ENCODE measurements at places on chromosomes 6 and 20.

- DNase-seq = no peak
These were observed 252.0 kb downstream of the KIF16B start for GRCh38 chr20:16321291-16321690.

- DNase-seq = no peak
These were observed 99.7 kb downstream of the TSHZ2 start for GRCh38 chr20:53071833-53072232.

- no peak for DNase-seq
These were observed 546.6 kb downstream of the CD83 start for GRCh38 chr6:14664112-14664601.

DNA sequence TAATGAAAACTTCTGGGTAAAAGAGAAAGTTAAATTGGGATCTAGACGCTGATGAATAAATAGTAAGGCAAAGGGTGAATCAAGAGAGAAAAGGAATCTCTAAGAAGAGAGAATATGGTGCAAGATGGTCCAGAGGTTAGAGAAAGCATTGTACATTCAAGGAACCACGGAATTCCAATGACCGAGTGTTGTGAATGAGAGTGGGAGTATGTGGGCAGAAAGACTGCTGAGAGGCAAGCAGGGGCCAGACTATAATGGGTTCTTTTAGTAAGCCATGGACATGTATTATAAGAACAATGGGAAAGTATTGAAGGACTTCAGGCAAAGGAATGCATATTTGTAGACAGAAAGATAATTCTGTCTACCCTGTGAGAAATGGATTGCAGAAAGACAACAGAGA is 45.2 kb downstream of the SPTLC3 start:
- DNase-seq = no peak

DNA sequence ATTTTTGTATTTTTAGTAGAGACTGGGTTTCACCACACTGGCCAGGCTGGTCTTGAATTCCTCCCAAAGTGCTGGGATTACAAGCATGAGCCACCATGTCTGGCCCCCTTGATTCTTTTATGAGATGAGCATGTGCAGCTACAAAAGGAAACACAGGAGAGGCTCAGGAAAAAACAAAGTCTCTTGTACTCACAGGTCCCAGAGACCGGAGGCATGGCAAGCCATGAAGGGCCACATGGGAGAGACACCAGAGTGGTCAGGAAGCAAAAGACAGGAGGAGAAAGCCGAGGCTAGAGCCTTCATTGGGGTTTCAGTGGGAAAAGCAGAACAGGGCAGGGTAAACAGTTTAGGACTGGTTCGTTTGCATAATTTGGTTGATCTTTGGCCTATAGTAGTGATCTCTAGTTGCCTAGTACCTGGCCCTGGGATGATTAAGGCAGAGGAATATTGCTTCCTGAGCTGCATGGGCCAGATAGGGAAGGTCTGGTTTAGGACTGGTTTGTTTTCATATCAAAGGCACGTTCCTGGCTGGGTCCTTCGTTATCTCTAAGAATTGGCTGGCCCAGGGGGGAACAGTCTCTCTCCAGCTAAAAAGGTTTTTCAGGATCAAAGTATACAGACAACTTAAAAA is 48.2 kb upstream of the PRND start:
- DNase-seq = no peak

GRCh38 chr6:158661156-158661685 is 11.4 kb downstream of the SYTL3 start:
- DNase-seq = no peak

DNA sequence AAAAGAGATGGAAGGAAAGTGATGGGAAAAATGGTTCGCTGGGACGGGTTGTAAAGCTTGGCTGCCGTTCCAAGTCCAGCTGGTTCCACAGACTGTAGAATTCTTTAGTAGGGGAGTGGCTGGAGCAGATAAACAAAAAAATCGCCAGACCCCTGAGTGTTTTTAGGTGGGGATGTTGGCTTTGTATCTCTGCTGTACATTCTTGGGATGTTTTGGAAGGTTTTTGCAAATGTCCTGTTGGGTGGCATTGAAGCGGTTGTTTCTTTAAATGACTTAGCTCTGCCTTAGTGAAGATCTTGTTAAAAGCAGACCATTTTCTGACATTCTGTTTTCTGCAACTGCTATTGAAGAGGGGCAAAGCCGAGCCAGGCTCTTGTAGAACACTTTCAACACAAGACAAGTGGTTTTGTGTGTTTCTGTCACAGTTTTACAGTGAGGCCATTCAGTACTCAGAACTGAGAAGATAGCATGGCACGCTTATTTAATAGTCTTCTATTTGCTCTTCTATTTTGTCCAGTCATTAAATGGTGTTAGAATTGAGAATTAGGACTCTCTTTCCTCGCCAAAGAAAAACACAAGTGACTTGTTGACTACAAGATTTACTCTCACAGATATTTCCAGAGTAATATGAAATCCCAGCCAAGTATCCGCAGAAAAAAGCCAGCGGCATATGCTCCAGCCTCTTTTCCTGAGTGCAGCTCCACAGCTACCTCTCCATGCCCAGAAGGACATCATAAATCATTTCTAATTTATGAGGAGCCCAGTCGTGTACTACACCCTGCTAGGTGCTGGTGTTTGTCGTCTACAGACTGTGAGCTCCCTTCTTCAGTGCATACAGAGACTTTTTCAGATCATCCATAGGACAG is 65.8 kb downstream of the PHACTR2 start:
- no peak for DNase-seq

GRCh38 chr6:112362812-112363570 is 15.9 kb downstream of the RFPL4B start:
- no peak for DNase-seq

- no peak for DNase-seq
These were observed 456.5 kb downstream of the UTRN start for GRCh38 chr6:144741659-144742058.

DNA sequence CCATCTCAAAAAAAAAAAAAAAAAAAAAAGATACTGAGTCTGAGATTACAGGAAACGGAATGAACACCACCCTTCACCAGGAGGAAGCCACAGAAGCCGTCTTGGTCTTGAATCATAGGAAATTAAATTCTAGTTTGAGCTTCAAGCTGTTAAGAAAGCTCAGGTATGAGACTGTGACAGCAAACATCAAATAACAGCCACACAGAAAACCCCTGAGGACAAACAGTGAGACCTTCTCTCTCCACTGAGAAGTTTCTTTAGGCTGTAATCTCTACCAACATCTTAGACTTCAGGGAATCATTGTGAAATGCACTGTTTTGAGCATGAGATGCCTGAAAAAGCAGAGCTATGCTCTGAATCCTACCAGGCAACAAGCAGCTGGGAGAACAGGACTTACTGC is 30.8 kb downstream of the PDE10A start:
- DNase-seq = no peak

- DNase-seq = no peak
These were observed 195.7 kb upstream of the SNX9 start for GRCh38 chr6:157627195-157627966.

DNA sequence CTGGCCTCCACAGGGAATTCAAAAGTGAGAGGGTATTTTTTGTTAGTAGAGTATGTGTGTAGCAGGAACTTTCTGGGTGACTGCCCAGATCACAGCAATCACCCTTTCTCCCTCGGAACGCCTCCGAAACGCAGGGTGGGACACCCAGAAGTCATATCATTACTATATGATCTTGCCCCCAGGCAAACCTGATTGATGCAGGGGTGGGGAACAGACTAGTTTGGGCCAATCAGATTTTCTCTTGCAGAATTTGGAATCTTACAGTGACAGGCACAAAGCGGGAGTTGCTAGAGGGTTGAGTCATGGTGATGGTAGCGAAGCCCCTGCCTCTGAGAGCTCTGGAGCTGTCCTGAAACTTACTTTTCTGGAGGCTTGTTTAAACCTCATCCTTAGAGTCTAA is 16.5 kb upstream of the RPN2 start:
- DNase-seq = no peak
